Stimulated activated CD8-positive, alpha-beta memory T cell treated with anti-CD3 and anti-CD28 coated beads, Interleukin-4, amount 100 ng/mL, for 4 hours (primary cell): ENCODE measurements at places on chromosomes 12 and 14.

DNA sequence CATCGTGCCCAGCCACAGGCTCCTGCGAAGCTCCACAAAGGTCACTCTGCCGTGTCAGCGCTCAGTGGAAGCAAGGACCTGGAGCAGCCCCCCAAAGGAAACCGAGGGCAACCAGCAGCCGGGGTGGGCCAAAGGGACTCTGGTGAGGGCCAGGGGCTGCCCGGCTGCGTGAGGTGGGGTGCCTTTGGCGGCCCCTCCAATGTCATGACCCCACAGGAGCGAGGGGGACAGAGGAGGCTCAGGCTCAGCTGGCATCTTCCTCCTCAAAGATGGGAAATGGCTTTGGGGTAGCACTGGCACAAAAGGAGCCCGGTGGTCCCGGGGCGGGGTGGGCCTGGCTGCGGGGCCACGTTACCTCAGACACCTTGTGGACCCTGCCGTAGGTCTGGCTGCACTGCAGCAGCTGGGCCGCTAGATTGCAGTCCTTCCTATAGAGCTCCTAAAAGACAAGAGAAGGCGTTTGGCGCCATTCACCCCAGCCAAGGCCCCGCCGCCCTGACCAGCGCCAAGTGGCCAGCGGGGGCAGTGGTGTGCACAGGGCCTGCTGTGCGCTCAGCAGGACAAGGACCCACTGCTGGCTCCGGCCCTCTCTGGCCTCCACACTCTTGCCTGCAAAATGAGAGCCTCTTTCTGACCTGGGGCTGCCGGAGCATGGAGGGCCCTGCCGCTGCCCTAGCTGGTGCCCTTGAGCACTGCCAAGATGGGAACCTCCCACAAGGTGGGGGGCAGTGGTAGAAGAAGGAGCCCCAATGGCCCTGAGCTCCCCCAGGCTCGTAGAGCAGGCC lies 46.9 kb downstream of the BEGAIN start:
- DNase-seq: no peak

DNA sequence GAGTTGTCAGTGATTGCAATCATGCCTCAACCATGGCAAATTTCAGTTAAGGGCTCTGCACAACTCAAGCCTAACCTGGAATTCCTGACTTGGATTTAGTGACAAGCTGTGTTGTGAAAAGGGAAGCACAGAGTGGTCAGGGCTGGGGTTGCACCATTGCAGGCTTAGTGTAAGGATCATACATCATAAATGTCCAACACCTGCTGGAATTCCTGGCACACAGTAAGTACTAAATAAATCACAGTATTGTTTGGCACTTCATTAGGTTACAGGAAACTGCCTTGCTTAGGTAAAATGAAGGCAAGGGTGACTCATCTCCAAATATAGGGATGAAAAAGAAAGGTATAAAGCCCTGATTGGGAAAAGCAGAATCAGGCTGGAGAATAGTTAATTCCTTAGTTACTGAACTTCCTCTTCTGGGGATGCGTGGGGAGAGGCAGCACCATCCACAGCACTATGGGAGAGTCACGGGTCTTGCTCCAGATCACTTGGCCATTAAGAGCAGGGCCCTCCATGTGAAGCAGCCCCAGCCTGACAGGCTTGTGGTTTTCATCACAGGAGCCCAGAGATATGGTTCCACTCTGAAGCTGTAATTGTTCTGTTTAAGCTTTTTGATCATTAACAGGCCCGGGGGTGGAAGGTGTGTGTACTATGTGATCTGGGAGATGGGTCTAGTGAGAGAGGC lies 39.7 kb downstream of the SLC8A3 start:
- no peak for DNase-seq

DNA sequence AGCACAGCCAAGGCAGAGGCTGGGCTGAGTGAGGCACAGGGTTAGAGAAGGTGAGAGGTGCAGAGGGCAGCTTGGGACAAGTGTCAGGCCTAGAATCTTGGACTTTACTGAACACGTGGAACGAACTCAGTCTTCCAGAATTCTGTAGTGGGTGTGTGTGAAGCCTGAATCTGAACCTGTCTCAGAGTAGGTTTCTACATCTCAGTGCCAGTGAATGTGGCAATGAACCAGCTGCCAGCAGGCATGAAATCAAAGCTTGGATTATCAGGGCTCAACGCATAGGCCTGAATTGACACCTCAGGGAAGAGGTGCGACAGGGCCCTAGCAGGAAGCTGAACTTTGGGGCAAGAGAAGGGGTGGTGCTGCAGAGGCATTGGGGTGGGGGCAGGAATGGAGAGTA lies 104.6 kb downstream of the SAMD4A start:
- DNase-seq: no peak

DNA sequence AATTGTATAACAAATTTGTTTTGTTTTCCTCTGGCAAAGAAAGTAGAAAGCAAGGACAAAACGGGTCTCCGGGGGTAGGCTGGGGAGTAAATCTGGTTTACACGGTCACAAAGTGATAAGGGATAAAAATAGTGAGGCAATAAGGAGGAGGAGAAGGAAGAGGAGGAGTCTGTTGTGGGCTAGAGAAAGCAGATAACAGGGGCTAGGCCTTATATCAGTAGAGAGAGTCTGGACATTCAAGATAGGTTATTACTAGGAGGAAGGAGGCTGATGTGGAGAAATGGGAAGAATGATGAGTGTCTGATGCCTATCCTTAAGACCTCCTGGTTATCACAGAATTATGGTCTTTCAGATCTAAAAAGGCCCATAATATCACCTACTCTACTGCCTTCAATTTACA lies 83.2 kb upstream of the SSTR1 start:
- DNase-seq: no peak

- DNase-seq: no peak
These were observed 147.9 kb upstream of the SEL1L start for GRCh38 chr14:81681541-81681940.

DNA sequence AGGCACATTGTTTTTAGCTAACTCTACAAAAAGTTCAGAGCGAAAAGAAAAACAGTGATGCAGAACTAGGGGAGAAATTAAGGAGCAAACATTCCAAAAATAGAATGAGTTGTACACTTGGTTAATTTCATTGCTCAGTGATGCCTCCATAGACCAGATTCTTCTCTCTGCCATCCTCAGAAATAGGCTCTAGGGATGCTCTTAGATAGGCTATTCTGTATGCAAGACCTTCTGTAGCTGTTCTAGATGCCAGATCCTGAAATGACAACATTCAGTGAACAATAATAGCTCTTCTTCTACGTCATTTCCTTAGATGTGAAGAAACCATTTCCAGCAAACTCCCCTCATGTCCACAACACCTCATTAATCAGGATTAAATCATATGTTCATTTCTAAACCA lies 466.3 kb downstream of the DIO2 start:
- no peak for DNase-seq

DNA sequence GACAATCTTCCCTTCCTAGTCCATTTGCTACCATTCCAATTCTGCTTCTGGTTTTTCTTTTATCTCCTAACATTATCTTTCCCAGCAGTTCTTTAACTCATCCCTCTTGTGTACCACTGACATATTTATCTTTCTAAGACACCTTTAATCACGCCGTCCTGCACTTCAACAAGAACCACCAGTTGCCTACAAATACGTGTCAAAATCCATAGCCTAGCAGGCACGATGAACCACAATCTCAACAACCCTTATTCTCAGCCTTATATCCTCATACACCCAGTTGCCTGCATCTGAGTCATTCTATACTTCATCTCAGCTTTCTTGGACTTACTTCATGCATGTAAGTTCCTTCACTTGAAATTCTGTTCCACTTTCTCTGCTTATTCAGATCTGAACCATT lies 16.4 kb upstream of the ST8SIA1 start:
- DNase-seq: no peak

- no peak for DNase-seq
These were observed 5.8 kb downstream of the CCNB1IP1 start for GRCh38 chr14:20327005-20327869.

DNA sequence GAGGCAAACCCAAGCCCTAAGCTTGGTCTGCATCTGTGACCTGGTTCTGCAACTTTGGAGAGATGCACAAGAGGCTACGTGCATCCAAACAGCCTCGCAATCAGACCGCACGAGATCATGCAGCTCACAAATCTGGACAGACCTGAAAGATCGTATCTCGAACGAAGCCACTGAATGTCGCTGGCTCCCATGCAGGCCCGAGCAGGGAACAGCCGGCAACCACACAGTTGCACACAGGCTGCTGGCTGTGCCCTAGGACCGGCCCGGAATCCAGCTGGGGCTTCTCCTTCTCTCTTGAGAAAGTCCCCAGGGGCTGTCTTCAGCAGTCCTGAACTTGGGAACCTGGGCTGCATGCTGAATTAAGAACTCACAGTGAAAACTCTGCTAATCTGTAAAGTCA lies 27.9 kb downstream of the WNT5B start:
- no peak for DNase-seq

- no peak for DNase-seq
These were observed 124.2 kb downstream of the HMGA2 start for GRCh38 chr12:65948320-65949008.
